GM12892 (cell line): ENCODE measurements at places on chromosomes 4 and X.

DNA sequence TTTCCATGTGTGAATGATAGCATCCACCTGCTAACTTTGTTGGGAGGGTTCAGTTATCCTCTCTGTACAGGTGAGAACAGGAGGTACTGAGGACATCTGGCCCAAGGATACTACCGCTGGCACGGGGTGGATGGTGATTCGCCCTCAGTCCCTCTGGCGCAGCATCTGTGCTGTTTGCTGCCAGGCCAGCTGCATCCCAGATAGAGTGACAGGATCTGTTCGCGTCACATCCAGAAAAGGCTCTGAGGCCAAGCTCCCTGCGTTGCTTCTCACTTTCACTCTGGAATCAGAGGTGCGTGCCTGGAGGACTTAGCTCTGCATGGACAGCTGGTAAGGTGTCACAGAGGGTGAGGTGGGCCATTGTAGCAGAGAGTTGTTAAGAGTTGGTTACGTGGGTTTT, 95.4 kb downstream of the TBL1X start:
- no peak for DNase-seq

GRCh38 chr4:16814361-16814760, 84.1 kb downstream of the LDB2 start:
- DNase-seq, result no peak

- DNase-seq, result no peak
These were observed 310.0 kb downstream of the ARHGAP24 start for GRCh38 chr4:85784947-85785346.

GRCh38 chrX:68196939-68197791, 236.1 kb downstream of the OPHN1 start:
- peak; percentile 13 for DNase-seq

DNA sequence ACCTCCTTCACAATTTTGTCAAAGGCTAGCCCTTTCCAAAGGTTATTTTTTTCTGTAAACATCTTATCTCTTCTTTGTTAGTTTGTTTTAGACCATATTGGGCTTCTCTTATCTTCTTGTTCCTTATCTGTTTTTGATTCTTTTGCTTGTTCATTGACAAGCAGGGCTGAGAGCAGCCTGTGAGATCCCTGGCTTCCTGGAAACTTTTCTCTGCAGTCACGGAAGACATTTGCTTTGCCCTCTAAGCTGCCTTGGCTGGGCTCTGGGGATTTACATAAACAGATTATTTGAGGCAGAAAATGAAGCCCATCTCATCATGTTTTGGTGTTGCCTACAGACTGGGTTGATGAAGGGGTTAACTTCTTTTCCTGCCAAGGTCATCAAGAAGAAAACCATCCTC, 157.4 kb upstream of the AMOT start:
- no peak for DNase-seq

DNA sequence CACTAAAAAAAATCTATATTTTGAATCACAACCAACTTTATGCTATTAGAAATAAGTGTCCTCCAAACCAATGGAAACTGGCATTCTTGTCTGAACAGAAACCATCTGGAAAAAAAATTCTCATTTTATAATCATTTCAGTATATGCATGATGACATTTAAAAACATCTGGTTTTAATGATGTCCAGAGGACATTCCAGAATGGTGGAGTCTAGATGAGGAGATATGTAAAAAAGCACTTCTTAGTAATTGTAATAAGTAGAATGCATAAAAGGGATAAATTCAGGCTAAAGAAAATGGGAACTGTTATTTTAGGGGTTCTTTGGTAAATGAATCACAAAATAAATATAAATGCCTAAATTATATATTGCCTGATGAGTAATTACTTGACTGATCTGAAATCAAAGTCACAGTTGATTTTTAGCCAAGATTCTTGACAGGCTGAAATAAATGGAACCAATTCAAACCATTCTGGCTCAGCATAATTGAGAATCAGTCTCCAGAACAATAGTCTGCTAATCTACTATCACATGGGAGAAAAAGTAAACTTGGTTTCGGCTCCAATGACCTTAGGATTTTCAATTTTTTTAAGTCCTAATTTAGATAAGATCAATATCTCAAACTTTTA, 636.6 kb downstream of the FAT4 start:
- DNase-seq, result no peak

DNA sequence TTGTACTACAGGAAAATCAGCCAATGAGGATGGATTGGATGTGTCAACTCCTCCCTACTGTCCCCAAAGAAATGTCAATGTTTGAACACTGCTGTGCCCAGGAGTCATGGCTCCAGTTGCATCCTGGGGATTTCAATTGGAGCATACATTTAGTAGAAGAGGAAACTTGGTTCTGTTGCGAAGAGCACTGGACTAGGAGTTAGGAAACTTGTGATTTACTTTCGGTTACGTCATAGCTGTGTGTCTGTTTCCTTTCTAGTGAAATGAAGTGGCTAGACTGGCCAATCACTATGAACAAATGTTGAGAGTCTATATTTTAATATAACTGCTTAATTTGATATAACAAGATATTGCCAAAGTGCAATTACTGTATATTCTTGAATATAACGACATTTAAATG, 35.2 kb downstream of the ARL9 start:
- DNase-seq, result no peak

DNA sequence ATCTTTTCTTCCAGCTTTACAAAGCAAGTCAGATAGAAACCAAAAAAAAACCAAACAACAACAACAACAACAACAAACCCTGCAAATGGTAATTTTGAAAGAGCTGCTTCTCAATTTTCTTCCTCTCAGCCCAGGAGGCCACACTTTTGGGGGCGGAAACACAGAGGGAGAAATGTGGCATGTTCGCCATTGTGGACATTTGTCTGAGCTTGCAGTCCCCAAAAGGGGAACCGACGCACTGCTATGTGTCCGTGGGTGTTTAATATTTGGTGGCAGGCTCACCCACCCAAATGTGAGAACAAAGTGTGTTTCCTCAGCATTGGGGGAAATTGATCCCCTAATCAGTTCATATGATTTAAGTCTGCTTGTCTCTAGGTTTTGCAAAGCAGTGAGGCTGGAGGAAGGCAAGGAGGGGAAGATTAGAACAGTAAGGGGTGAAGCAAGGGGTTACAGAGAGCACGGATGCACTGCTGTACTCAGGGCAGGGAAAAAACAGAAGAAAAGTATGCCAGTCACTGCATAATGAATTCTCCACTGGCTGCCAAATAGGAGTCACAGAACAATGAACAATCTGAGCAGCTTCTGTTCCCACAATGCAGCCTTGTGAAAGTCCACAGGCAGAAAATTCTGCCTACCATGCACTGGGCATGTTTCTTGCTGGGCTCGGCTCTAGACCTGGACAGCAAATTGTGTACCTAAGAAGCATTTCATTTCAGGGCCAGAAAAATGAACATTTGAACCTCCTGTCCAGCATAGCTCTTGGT, 74.7 kb upstream of the GPM6B start:
- no peak for DNase-seq

- no peak for DNase-seq
These were observed 4.7 kb downstream of the HS3ST1 start for GRCh38 chr4:11424000-11424399.

DNA sequence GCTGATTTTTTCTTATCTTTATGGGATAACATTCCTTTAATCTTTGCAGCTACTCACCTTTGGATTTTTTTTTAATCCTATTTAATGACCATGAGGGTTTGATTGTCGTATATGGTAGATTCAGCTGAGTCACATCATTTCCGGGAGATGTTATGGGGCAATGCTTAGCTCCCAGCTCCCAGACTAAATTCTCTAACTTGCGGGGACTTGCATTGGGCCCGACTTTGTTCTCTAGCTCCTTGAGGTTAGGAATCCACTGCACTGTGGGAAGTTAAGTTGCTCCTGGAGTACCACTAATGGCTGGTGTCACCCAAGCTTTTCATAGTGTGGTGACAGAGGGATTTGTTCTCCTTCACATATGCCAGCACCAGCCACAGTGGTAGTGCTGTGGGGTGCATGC, 287.4 kb downstream of the TECRL start:
- no peak for DNase-seq

GRCh38 chrX:123108513-123109427, 75.3 kb upstream of the GRIA3 start:
- DNase-seq, result no peak

- no peak for DNase-seq
These were observed 49.0 kb upstream of the HOPX start for GRCh38 chr4:56730097-56730496.

DNA sequence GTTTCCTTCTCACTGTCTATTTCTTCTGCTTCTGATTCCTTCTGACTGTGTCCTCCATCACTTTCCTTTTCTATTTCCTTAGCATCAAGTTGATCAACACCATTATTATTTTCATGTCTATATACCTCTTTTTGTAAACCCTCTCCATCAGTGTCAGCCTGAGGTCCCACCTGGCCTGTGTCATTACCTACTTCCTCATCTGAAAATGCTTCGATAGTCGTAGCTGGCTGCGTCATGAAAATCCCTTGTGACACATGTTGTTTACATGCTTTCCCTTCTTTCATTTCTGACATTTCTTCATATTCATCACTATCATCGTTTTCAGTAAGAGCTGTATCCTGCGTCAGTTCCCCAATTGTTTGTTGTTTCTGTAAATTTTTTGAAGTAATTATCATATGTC, 39.6 kb downstream of the RPGR start:
- no peak for DNase-seq

- no peak for DNase-seq
These were observed 132.2 kb downstream of the IDS start for GRCh38 chrX:149372866-149373265.

- DNase-seq, result no peak
These were observed 20.5 kb downstream of the PKD2 start for GRCh38 chr4:88027611-88028608.

- no peak for DNase-seq
These were observed 245.1 kb downstream of the PTTG2 start for GRCh38 chr4:38205261-38205660.

DNA sequence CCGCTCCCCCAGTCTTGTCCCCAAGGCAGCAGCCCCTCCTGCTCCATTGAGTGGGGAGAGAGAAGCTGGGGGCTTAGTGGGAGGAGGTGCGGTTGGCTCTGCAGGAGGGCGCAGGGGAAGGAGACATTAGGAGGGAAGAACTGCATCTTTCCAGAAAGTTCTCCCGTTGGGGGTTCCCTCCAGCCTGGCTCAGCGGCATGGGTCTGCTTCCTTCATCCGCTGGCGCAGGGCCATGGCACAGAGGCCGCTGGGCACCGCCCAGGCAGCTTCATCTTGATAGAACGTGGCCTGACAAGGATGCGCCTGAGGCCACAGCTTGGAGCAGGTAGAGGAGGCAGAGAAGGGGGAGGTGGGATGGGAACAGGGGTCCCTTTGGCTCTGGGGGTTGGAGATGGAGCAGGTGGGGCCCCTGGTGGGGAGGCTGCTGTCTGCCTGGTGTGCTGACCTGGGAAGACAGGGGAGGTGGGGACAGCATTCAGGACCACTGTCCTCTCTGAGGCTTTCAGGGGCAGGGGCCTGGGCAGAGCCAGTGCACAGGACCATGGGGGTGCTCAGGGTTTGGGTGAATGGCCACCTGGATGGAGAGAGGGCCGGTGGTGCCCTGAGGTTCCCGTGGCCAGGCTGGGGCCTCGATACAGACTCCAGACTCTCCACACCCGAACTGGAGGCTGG, 12.1 kb downstream of the DOK7 start:
- DNase-seq, result no peak

GRCh38 chr4:54197926-54198325, 31.2 kb upstream of the PDGFRA start:
- DNase-seq, result no peak

- DNase-seq, result no peak
These were observed 449.8 kb downstream of the INPP4B start for GRCh38 chr4:142396279-142396678.

GRCh38 chr4:176924238-176924637, 131.5 kb upstream of the VEGFC start:
- no peak for DNase-seq

DNA sequence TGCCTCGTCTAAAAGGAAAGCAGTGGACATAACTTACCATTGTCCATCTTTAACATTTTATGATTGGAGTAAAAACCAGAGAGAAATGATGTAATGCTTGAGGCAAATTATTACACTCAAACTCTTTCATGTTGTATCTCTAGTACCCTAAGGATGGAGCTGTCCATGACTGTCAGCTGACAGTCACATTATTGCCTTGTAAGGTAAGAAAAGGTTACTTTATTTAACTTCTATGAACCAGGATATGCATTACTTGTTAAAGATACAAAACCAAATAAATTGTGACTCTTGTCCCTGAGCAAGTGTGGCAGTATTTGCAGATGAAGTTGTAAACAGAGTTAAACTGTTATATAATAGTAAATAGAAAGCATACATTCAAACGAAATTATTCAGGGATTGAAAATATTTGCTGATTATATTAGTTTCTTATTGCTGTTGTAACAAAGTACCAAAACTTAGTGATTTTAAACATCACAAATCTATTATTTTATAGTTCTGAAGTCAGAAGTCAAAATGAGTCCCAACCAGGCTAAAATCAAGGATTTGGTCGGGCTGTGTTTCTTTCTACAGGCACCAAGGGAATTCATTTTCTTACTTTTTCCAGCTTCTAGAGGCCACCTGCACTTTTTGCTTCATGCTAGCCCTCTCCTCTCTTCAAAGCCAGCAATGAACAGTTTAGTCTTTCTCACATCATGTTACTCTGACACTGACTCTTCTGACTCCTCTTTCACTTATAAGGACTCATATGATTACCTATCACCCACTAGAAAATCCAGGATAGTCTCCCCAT, 113.8 kb downstream of the CEP44 start:
- no peak for DNase-seq

DNA sequence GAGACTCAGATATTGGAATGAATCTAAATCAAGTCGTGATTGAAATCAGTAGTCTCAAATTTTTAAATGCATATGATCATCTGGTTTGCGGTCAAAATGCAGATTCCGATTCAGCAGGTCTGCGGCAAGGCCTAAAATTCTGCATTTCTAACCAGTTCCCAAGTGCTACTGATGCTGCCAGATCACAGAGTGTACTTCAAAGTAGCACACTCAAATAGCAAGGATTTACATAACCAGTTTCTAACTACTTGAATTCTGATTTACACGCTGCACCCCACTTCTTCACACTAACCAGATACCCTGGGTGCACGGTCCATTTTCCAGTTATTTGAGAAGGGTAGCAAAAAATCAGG, 752 bp downstream of the MBTPS2 start:
- no peak for DNase-seq

DNA sequence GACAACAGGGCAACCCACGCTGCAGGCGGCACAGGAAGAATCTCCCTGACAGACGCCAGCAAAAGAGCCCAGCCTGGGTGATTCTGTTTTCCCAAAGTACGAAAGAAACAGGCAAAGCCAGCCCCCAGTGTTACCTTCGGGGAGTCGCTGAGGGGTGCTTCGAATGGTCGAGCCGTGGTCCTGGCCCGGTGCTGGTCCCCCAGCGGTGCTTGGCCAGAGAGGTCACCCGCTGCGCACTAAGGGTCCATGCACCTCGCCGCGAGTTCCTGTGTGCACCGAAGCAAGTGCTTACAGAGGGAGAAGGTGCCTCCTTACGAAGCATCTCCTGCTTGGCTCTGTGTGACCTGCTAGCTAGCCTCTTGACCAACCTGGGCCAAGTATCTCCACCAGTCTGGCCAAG, 77.1 kb downstream of the HMX1 start:
- no peak for DNase-seq

- no peak for DNase-seq
These were observed 6.9 kb downstream of the CXCL10 start for GRCh38 chr4:76016393-76016792.
